Cardiac septum (tissue), 1 donor: ENCODE measurements at places on chromosomes 2 and 18. TPM values are rescaled to one million over a fixed set of nuclear protein-coding genes. Genes with fewer than 3 reads are reported as not detected.

The TRIM43 gene
- not detected for total RNA-seq

The KLHL30 gene
- total RNA-seq = 14.3 TPM

The SLC9A4 gene
- total RNA-seq = not detected

The GPR17 gene
- total RNA-seq = 0.19 TPM

The MEP1B gene
- total RNA-seq = 0.13 TPM

GRCh38 chr18:77919923-77920322 is 670.3 kb downstream of the GALR1 start:
- no peak for DNase-seq

DNA sequence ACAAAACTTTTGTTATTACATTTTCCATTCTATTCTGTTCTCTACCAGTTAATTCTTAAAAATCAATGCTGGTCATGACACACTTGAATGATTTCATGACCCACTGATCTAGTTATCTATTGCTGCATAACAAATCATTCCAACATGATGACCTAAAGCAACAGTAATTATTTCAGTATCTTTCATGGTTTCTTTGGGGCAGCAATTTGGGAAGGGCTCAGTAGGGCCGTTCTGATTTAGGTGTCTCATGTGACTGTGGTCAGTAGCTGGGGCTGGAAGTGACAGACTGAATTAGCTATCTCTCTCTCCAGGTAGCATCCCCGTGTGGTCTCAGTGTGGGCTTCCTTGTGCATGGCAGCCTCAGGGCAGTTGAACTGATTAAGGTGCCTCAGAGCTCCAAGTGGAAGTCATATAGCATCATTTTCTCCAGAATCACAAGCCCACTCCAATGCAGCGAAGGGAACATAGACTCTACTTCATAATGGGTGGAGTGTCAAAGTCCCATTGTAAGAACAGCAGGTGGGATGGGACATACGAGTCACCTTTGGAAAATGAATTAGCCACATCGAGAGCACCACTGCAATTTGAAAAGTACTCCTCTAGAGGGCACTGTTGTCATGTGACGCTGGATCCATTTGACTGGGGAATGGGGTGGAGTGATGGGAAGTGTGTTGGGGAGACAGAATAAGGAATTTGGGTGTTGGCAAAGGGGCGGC is 39.1 kb upstream of the FAM136A start:
- DNase-seq = no peak
